ENCODE measurements at places on chromosomes 6 and 20.

- DNase-seq: no peak
Measured at GRCh38 chr6:162345051-162345511, 382.5 kb downstream of the PRKN start.

- no peak for DNase-seq
Measured at GRCh38 chr6:151482290-151482689, 11.5 kb upstream of the CCDC170 start.

DNA sequence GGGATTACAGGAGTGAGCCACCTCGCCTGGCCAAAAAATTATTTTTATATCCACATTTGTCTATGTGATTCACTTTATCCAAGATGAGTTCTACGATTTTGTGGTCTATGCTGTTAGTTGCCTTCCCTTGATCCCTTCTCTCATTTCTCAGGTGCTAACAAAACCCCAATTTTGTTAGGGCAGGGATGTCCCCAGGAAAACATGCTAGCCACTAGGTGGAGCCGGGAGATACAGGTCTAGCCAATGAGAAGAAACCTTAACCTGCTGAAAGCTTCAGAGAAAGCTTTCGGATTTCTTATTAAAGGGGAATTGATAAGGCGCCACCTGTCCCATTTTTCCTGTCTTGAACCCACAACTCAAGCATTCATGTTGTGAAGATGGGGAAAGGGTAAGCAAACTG is 167.4 kb upstream of the OLIG3 start:
- no peak for DNase-seq

DNA sequence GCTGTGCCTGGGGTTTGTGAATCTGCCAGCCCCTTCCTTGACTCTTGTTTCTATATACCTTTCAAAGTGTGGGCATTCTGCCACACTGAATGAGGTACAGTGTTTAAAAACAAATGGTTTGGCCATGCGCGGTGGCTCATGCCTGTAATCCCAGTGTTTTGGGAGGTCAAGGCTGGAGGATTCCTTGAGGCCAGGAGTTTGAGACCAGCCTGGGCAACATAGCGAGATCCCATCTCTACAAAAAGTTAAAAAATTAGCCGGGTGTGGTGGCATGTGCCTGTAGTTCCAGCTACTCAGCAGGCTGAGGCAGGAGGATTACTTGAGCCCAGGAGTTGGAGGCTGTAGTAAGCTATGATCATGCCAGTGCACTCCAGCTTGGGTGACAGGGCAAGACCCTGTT is 5.8 kb downstream of the FAM83D start:
- DNase-seq: no peak

DNA sequence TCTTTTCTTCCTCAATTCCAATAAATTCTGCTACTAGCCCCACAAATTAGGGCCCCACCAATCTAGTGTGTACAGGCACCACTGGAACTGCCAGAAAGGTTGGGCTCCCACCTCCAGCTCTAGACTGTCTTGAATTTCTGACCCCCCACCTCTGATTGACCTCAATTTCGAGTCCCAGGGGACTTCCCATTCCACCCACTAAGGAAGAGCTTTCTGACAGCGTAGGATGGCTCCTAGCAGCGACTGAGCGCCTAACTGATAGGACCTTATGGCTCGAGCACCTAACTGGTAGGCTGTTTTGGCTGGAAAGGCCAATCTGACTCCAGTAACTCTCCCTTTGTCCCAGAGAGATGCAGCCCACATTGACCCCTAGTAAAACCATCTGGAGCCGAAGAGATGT is 171.6 kb upstream of the ZNF184 start:
- DNase-seq: no peak

- no peak for DNase-seq
Measured at GRCh38 chr6:35543459-35544193, 30.9 kb upstream of the TULP1 start.

GRCh38 chr6:21639316-21639715 is 45.8 kb downstream of the SOX4 start:
- no peak for DNase-seq

- no peak for DNase-seq
Measured at GRCh38 chr6:16743664-16744210, 17.5 kb downstream of the ATXN1 start.

- DNase-seq: no peak
Measured at GRCh38 chr6:84740385-84740784, 24.0 kb downstream of the TBX18 start.

DNA sequence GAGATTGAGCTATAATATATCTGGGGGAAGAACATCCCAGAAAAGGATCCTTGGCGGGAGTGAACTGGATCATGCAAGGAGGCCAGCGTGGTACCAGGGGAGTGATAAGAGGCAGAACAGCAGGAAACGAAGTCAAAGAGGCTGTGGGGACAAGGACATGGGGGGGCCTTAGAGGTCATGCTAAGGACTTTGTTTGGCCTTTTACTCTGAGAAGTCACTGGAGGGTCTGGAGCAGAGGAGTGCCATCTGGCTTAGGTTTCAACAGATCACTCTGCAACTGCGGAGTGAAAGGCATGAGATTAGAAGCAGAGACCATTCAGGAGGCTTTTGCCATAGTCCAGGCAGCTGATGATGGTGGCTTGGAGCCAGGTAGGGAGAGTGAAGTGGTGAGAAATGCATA is 24.3 kb downstream of the MRAP2 start:
- no peak for DNase-seq

GRCh38 chr20:35151736-35152135 is 4.6 kb upstream of the EDEM2 start:
- DNase-seq: no peak

GRCh38 chr20:34164381-34164984 is 52.4 kb upstream of the EIF2S2 start:
- no peak for DNase-seq

GRCh38 chr6:149332602-149333265 is 15.2 kb downstream of the TAB2 start:
- DNase-seq: no peak

GRCh38 chr6:166664135-166664534 is 37.1 kb upstream of the RPS6KA2 start:
- DNase-seq: no peak

- DNase-seq: no peak
Measured at GRCh38 chr6:22199771-22200170, 97.1 kb downstream of the PRL start.

DNA sequence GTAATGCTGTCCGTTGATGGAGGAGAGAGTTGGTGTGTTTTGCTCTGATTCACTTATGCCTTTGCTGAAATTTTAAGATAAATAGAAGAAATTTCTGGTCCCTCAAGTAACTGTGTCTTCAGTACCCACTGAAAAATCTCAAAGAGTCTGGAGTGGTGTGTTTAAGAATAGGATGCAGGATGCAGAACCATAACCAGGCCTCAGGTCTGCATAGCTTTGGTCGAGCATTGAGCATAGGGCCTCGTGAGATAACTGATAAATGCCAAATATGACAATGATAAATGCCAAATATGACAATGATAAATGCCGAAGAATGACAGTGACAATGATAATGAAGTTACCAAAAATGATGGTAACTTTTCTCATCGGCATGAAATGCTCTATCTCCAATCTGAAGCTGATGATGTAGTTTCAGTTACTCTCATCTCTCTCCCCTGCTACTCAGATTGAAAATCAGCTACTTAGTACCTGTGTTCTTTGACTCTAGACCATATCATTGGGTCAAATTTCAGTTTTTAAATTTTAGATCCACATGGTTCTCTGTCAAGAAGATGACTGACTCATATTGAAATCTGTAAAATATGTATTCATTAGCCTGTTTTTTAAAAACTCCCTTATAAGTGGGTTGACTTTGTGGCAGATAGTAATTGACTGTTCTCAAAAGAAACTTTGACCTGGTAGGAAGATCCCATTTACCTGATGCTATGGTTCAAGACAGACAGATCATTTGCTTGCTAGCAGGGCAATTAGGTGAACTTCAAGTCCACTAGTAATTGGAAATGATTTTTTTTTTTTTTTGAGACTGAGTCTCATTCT is 96.6 kb downstream of the SLC16A10 start:
- no peak for DNase-seq

GRCh38 chr6:53033764-53034163 is 31.4 kb upstream of the FBXO9 start:
- DNase-seq: no peak

GRCh38 chr6:164210323-164210722 is 795.8 kb downstream of the QKI start:
- no peak for DNase-seq

GRCh38 chr6:36296240-36296639 is 26.4 kb downstream of the PNPLA1 start:
- peak; percentile 57 for DNase-seq

- no peak for DNase-seq
Measured at GRCh38 chr6:3946778-3947177, 97.6 kb downstream of the FAM50B start.
